CD4-positive, alpha-beta T cell treated with Interleukin-21 for 1 hour (primary cell): ENCODE measurements at places on chromosomes 7 and 10.

- no peak for DNase-seq
Measured at GRCh38 chr7:152572101-152572500, 103.8 kb downstream of the XRCC2 start.

- no peak for DNase-seq
Measured at GRCh38 chr7:25653384-25653783, 425.1 kb upstream of the NPVF start.

- no peak for DNase-seq
Measured at GRCh38 chr7:144670218-144670617, 165.6 kb downstream of the TPK1 start.

DNA sequence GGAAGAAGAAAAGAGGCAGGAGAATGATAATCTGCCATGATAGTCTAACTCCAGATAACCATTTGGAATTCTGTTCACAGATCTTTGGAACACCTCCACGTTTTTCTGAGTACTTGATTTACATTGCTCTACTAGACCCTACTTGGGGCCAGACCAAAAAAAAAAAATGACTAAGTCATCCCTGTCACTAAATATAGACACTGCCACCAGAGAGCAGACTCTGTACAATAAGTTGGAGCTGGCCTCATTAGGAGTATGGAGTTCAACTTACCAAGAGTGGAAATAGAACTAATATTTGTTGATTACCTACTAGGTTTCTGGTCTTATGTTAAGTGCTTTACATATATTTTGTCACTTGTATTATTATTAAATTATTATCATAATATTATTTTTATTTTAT lies 80.9 kb upstream of the ZNF800 start:
- DNase-seq, result no peak

GRCh38 chr10:75236178-75236825 lies 545 bp upstream of the COMTD1 start:
- DNase-seq, result no peak

- no peak for DNase-seq
Measured at GRCh38 chr10:44326474-44327030, 58.3 kb downstream of the CXCL12 start.

DNA sequence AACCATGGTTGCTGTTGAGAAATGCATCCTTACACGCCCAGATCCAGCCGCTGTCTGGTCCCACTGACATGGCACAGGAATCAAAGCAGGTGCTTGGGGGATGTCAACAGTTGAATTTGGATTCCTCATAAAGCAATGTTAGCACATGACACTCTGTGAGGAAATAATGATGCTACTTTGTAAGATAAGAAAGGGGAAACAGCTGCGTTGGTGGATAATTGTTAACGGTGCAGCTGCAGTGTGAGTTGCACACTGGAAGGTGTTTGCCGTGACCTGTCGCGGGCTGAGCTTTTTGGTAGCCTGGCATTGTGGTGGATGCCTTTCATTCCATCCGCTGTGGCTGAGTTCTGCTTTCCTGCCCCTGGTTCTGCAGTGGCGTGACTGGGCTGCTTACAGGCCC lies 113.9 kb downstream of the MGMT start:
- no peak for DNase-seq

- DNase-seq, result no peak
Measured at GRCh38 chr10:17950726-17951125, 992 bp upstream of the SLC39A12 start.

DNA sequence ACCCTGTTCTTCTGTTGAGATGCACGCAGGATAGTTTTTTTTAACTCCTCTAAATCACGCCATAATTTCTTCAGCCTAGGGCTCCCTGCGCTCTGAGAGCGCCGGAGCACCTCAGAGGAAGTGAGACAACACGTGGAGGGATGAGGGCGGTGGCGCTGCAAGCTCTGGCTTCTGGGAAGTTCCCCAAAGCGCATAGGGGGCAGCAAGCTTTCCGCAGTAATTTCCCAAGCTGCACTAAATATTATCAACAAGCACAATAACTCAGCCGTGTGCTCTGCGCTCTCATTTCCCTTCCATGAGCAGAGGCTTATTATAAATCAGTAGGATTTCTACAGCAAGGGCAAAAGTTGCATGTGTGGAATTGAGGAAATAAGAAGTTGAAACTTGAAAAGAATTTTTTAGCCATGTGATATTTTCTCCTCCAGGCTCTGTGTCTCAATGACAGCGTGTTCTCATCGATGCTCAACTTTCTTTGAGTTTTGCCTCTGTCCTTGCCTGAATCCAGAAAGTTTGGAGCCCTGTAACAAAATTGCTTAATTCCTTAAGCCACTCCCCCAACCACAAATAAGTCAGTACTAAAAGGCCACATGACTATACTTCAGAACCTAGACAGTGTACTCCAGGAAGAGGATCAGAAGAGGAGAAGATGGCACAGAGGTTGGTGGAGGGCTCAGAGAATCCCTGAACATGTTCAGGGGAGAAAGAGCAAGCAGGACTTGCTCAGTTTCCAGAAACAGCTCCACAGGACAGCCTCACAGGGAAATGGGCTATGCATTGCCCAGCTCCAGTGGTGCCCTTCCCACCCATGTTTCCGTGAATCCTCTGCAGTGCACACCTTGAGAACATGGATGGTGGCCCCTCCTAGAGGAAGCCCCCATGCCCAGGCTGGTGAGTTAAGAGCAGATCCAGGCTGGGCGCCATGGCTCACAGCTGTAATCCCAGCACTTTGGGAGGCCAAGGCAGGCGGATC lies 221.5 kb upstream of the GHITM start:
- no peak for DNase-seq
